Left kidney (tissue), 8 donors: ENCODE measurements at places on chromosomes 5 and 9.

GRCh38 chr9:38318759-38319495, 73.6 kb upstream of the ALDH1B1 start:
- no peak for DNase-seq

DNA sequence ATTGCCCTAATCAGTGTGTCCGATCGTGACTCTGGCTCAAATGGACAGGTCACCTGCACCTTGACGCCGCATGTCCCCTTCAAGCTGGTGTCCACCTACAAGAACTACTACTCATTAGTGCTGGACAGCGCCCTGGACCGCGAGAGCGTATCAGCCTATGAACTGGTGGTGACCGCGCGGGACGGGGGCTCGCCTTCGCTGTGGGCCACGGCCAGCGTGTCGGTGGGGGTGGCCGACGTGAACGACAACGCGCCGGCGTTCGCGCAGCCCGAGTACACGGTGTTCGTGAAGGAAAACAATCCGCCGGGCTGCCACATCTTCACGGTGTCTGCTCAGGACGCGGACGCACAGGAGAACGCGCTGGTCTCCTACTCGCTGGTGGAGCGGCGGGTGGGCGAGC, 1.4 kb downstream of the PCDHA13 start:
- DNase-seq: no peak

- DNase-seq: no peak
These were observed 262.4 kb downstream of the GRIA1 start for GRCh38 chr5:153752890-153753289.

DNA sequence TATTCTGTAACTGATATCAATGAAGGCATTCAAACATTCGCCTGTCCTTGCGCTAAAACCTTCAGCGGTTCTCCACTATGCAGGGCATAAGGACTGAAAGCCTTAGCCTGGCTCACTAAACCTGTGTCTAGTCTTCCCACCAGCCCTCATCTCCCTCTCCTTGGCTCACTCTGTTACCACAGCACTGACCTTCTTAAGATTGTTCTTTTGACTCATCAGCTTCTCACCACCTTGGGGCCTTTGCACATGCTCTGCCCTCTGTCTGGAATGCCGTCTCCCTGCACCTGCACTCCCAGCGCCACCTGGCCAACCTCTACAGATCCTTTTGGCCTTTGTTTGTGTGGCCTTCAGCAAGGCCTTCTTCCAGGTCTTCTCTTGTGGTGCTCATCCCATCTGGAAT, 131.8 kb upstream of the IER5L start:
- no peak for DNase-seq

DNA sequence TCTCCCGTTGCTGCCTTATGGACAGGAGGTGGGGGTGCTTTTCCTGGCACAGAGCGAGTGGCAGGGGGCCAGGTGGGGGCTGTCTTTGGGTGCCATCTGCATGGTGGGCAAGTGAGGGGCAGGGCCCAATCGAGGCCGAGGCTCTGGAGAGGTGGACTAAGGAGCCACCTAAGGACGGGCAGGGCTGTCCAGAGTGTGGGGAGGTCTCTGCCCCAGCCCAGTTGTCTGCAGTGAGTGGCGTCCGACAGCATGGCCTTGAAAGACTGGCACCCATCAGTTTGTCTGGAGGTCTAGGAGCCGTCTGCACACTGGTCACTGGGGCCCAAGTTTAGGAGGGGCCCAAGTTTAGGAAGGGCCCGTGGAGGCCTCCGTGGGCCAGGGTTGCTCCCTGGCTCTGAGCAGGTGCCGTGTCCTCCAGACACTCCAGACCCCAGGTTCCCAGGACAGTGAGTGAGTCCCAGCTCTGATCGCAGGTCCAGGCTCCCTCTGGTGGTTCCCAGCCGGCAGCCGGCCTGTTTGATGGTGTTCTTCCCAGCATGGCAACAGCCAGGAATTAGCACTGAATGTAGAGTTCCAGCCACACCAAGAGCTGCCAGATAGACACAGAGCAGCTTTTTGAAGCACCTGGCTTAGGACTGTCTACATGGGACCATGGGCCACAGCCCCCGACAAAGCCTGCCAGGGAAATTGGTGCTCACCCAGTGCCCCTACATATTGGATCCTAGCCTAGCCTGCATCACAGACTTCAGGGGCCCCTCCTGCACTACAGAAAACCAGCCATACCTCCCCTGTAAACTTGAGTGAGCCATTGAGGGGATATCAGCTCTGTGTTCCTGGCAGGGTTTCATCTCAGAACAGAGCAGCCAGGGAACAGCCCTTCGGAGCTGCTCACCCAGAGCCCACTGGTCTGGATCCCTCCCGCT, 120.9 kb downstream of the WNK2 start:
- peak; percentile 61 for DNase-seq

- DNase-seq: no peak
These were observed 358.1 kb downstream of the CDK5RAP2 start for GRCh38 chr9:120221844-120222243.

DNA sequence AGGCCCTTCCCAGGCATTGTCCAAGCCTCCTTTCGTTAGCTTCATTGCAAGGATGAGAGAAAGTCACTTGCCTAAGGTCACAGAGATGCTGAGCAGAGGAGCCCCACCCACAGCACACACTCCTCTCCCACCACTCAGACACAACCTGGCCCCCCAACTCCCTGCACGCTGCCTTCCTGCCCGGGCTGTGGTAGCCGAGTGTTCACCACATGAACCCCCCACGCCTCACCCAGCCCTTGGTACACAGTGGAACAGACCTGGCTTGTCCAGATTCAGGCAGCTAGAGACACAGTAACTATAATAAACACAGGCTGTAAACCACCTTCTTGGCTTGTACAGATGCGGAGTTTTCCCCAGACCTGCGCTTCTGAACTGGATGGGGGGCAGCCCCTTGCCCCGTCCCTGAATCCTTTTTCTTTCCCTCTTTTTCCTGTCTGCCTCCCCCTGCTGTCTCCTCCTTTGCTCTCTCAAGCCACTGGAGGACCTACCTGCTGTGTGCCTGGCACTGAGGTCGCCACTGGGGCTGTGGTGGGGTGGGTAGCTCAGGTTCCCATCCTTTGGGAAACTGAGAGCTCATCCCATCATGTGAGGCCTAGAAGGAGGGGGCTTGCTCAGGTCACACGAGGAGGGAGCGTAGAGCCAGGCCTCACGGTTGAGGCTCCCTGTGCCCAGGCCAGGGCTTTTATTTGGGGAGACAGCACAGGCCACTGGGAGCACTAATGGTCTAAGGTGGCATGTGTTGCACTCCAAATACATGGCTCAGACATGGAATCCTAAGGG, 55.7 kb upstream of the SYNPO start:
- no peak for DNase-seq

- no peak for DNase-seq
These were observed 337.8 kb downstream of the DMAC1 start for GRCh38 chr9:7461791-7462190.

GRCh38 chr9:95808011-95808410, 67.5 kb upstream of the ERCC6L2 start:
- DNase-seq: no peak

GRCh38 chr9:131464354-131465000, 38.2 kb upstream of the POMT1 start:
- no peak for DNase-seq

DNA sequence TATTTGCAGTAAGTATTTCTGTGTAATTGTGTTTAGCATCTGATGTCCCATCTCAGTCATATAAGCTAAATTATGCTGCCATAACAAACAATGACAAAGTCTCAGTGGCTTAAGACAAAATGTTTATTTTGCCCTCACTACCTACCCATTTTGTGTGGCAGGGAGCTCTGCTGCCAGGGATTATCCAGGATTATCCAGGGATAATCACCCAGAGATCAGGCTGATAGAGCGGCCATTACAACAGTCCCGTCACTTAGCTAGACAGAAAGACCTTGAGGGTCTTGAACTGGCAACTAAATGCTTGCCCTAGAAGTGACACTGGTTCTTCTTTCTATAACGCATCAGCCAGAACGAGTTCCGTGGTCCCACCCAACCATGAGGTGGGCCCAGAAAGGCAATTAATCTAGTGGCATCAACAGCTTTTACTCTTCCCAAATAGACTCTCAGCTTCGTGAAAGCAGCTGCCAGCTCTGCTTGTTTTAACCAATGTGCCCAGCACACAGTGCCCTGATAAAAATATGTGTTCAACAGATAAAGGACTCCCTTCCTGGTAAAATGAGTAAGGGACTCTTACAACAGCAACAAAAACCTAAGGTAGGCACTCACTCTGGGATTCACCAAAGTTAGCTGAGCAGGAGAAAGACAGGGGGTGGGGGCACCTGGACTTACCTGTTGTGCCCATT, 22.8 kb downstream of the CCDC69 start:
- DNase-seq: no peak

GRCh38 chr5:148976569-148977381, 86.1 kb downstream of the SH3TC2 start:
- no peak for DNase-seq

GRCh38 chr5:160685219-160685618, 166.8 kb downstream of the ATP10B start:
- DNase-seq: no peak

- DNase-seq: no peak
These were observed 41.2 kb upstream of the COL15A1 start for GRCh38 chr9:98902516-98902915.

- no peak for DNase-seq
These were observed 2.5 kb downstream of the SMC5 start for GRCh38 chr9:70261131-70261870.

DNA sequence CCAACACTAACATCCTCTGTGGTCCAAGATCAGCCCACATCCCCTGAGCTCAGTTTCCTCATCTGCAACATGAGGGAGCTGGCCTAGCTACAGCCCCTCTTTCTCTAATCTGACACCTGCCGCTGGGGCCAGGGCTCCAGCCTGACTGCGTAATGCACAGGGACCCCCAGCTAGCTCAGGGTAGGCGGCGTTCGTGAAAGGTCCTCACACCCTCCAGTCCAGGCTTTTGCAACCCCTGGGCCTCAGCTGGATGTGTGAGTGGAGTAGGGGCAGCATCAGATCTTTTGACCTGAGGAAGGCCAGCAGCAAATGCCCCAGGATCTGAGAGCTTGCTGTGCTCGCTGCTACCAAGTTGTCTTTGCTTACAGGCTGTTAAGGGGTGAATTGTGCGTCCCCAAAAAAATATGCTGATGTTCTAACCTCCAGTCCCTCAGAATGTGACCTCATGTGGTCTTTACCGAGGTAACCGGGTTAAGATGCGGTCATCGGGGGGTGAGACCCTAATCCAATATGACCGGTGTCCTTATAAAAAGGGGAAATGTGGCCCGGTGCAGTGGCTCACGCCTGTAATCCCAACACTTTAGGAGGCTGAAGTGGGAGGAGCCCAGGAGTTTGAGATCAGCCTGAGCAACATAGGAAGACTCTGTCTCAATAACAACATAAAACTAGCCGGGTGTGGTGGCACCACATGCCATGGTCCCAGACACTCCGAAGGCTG, 47.8 kb downstream of the PLPP7 start:
- no peak for DNase-seq

DNA sequence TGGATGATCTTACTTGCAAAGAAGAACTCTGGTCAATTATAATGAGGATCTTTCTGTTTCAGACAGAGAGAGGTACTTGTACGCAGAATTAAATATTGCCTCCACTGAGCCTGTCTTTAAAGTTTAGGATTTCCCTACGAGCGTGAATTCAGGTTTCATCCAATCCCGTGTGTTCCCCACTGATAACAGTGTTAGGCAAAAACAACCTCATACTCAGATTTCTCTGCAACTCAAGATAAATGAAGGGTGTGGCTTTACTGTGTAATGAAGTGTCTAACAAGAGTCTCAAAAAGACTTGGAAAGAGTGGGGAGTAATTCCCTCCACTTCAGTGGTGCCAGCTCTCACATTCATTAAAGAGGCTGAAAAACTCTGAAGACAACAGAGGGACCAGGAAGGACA, 53.2 kb upstream of the ACO1 start:
- DNase-seq: no peak

DNA sequence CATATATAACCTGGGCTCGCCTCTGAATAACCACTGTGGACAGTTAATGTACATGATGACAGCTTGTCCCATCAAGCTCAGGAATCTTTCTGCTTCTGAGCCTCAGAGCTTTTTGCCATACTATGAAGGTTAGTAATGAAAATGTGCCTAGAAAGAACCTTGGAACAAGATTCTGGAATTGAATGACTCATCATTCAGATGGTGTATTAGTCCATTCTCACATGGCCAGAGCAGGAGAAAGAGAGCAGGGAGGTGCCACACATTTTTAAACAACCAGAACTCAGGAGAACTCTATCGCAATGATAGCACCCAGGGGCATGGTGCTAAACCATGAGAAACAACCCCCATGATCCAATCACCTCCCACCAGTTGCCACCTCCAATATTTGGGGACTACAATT, 542.1 kb downstream of the PRR16 start:
- no peak for DNase-seq

DNA sequence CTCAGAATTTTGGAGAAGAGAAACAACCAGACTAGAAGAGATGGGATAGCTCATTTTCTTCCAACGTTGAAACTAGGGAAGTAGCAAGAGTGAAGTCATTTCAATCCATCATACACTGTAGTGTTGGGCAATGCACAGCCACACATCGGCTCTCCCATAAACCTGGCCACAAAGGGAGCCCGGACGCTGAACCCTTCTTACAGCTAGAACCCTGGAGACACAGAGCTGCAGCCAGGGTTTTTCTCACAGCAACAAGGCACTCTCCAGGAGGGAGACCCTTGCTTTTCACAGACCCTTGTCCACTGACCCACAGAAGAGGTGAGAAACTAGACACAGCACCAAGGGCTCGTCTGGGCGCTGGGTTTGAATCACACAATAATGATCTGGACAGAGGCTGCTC, 101.4 kb upstream of the FSTL4 start:
- no peak for DNase-seq

- no peak for DNase-seq
These were observed 48.7 kb upstream of the TTC39B start for GRCh38 chr9:15355669-15356068.

DNA sequence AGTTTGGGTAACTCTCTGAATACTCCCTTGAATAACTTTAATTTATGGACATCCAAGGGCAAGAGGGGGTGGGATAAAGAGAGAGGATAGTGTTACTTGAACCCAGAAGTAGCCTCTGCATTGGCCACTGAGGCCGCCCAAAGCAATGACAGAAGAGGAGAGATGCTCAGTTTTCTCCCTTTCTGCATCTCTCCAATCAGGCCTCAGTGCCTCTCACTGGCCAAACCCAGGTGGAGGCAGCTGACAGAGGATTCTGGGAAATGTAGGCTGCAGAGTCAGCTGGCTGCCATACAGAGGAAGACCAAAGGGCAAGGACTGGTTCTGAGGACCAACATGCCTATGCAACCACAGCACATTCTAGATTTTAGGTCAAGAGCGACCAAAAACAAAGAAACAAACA, 719.4 kb downstream of the MAT2B start:
- no peak for DNase-seq

- no peak for DNase-seq
These were observed 3.0 kb downstream of the RAD23B start for GRCh38 chr9:107286057-107286456.
